Stimulated activated CD8-positive, alpha-beta memory T cell treated with anti-CD3 and anti-CD28 coated beads, Interleukin-15, amount 100 ng/mL, for 4 hours (primary cell): ENCODE measurements at places on chromosomes 7 and 10.

GRCh38 chr10:74896788-74897527, 70.6 kb downstream of the KAT6B start:
- no peak for DNase-seq

DNA sequence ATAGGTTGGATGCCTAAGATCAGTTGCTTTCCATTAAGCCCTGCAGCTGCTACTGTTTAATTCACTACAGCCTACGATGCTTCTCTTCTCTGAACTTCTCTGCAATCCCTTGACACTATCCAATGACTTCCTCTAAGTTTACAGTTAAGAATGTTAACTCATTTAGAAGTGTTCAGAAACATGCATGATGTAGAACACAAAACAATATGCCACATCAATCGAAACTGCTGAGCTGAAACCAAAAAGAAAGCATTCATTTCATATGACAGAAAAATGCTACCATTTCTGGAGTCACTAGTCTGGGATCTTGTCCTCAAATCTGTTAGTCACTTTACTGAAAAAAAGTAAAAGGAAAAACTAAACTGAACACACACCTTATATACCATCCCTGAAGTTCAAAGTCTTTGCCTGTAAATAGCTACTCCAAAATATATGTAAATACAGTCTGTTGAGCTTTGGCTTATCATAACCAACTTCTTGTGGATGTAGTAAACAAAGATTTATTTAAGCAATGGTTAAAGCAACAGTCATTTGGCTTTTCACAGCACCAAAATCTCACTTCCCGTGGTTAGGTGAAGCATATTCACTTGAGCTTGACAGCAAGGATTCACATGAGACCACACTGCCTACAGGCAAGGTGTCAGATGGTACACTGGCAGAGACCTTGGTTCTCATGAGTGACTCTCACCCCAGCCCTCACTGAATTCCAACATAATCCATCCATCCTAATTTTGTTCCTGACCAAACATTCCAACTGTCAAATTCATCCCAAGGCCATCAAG, 187.0 kb downstream of the PPP1R17 start:
- no peak for DNase-seq

DNA sequence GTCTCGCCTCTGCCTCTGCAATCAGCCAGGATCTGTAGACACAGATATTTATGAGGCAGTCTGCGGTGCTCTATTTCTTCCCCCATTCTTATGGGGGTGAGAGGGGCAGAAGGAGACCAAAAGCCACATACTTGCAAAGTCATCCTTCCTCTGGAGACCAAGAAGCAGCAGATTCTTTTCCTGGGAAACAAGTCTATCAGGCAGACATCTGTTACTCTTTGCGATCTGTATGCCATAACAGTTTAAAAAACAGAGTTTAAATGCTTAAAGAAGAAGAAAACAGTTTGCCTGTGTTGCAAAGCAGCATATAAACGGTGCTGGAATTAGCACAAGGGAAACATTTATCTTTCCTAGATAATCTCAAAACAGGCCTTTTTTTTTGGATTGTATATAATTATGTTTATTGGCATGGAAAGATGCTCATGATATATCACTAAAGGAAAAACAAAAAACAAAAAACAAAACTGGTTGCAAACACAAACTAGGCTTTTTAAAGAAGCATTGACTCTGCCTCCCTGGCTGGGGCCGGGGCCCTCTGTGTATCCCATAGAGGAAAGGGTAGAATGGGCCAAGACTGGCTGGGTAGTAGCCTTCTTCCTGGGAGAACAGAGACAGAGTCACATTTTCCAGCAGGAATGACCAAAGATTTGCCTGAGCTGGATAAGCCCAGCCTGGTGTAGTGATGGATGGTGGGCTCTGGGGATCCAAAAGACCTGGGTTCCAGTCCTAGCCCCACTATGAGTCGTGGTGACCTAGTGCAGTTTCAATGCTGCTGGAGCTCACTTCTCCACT, 50.4 kb downstream of the RGS10 start:
- DNase-seq: no peak

DNA sequence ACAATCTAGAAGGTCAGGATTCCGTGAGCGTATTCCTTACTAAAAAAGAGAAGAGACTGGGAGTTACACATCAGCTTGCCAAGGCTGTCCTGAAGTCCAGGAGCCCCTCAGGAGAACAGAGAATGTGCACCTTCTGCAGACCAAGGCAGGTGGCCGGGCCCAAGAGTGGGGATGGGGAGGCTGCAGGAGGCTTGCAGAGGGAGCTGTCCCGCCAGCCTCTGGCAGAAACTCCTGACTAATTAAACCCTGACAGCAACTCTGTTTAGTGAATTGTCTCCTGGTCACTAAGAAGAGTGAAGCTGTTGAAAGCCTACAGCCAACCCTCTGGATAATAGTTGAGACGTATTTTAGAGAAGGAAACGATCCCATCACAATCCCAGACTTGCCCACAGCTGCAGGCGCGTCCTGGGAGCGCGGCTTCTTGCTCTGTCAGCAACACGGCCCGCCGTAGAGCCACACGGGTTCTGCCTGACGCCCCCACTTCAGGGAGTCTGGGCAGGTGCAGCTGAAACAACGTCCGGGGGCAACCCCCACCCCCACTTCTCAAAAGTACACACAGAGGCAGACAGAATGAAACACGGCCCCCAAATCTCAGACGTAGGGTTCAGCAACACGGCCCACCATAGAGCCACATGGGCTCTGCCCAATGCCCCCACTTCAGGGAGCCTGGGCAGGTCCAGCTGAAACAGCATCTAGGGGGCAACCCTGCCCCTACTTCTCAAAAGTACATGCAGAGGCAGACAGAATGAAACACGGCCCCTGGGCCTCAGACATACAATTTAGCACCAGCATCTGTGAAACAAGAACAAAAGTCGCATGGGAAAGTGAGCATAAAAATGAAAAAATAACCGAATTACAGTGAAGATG, 45.2 kb downstream of the DIP2C start:
- no peak for DNase-seq

GRCh38 chr7:85890244-85890811, 703.5 kb upstream of the SEMA3D start:
- DNase-seq: no peak

DNA sequence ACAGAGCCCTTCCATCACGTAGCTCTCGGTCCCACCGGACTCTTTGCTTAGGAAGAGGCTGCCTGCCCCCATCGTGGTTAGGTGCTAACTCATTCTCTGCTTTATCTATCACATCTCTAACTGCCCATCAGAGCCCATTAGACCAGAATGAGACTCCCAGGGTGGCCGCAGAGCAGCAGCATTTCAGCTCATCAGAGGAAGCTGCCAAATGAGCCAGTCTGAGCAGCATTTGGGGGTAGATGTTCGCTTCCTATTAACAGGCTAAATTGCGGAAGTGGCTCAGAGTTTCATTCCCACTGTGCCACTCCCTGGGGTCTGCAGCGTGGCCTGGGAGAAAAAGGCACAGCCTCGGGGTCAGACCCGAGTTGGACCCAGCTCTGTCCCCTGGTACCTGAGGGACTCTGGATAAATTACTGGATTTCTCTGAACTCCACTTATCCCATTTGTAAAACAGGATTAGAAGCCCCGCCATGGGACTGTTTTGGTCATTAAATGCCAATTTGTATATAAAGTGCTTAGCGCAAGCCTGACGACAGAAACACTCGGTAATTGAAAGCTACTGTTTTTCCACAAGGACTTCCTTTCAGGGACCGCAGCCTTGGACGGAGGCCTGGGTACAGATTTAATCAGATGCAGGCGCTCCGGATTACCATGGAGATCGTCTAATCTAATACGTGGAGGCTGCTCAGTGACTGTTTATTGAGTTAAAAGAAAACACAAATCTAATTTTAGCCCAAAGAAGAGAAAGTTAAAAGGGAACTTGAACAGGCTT, 73.8 kb upstream of the PRLHR start:
- DNase-seq: no peak

- DNase-seq: no peak
These were observed 230.3 kb upstream of the PFKP start for GRCh38 chr10:2836921-2837662.

DNA sequence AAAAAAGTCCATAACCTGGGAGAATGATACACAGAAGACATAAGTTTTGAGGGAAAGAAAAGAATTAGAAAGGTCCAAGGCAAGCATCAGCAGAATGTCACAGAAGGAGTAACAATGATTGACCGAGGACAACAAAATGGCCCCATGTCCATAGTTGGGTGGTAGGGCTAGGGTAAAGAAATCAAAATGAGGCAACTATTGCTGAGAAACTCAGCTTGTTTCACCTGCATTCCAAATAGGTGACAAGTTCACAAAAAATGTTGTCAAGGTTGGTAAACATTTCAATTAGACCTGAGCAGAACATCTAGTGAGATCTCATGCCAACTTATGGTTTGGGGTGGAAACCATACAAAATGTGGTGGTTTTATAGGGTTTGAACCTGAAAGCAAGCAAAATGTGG, 22.8 kb upstream of the DLX6 start:
- no peak for DNase-seq

GRCh38 chr7:19900118-19900517, 126.7 kb upstream of the TMEM196 start:
- no peak for DNase-seq

GRCh38 chr7:113922049-113922448, 3.2 kb upstream of the PPP1R3A start:
- no peak for DNase-seq

GRCh38 chr7:123658023-123658422, 2.4 kb downstream of the LMOD2 start:
- no peak for DNase-seq

- DNase-seq: no peak
These were observed 136.6 kb upstream of the TARP start for GRCh38 chr7:38410056-38410455.

DNA sequence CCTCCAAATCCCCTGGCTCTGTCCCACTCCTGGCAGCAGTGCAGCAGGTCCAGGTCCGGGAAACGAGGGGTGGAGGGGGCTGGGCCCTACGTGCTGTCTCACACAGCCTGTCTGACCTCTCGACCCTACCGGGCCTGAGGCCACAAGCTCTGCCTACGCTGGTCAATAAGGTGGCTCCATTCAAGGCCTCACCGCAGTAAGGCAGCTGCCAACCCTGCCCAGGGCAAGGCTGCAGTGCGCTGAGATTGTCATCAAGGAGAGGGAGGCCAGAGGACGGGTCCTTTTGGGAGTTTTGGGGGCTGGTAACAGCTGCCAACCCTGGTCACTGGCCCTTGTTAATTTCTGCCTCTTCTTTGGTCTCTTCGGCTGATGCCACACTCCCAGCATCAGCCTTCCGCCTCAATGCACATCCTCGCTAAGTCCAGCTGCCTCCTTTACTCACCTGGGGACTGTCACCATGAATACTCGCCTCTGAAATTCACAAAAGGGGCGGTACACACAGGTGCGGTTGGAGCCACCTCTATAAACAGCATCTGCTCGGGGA, 3.5 kb downstream of the EPO start:
- no peak for DNase-seq

DNA sequence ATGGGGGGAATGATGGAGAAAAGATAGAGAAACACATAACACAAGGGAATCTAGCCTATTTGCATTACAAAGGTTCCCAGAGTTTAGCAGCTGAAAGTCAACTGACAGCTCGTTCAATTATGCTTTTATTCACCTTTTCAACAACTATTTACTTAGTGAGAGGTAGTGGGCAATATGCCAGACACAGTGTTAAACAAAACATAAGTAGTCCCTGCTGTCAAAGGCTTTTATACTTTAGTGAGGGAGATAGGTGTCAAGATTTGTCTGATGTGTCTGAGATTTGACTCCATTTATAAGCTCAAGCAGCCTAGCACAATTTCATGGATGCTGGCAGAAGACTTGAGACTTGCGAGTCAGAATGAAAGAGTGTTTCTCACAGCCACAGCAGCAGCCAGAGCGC, 549.0 kb upstream of the VSTM2A start:
- DNase-seq: no peak

DNA sequence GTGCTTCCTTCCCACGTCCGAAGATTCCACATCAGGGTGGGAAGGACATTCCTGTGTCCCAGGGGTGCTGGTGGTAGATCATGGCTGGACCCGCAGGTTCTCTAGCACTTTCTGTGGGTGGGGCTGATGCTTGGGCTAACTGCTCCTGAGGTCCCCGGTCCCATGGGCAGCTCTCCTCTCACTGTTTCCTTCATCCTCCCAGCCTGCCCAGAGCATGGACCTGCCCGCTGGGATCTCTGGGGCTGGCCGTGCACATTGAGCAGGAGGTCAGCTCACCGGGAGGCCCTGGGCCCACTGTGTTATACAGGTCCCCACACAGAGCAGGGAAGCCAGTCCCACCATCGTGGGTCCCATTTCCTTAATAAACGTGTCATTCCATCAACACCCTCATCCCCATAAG, 502.3 kb downstream of the TCERG1L start:
- no peak for DNase-seq
